AG04449 (cell line): ENCODE measurements at places on chromosomes 2 and 18.

GRCh38 chr2:240247868-240248720 lies 107.6 kb upstream of the OTOS start:
- DNase-seq: no peak

GRCh38 chr2:38668092-38668491 lies 2.2 kb downstream of the GALM start:
- DNase-seq: no peak

GRCh38 chr2:16617282-16618266 lies 48.1 kb downstream of the CYRIA start:
- DNase-seq: no peak

DNA sequence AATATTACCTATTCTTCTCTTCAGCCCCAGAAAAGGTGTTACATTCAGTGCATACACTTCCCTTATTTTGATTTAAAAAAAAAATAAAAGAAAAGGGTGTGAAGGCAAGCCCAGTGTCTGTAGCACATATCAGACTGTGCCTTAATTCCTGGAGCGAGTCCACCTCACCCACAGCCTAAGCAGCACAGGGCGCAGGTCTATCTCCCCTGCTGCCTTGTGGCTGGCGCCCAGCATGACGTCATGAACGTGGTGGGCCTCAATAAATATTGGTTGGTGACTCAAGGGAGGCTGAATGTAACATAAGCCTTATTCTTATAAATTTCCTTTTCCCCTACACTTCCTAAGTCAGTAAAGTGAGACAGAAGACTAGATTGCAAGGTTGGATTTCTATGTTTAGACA lies 26.4 kb downstream of the ST3GAL5 start:
- DNase-seq: no peak

GRCh38 chr2:233051241-233052149 lies 8.6 kb upstream of the INPP5D start:
- no peak for DNase-seq

DNA sequence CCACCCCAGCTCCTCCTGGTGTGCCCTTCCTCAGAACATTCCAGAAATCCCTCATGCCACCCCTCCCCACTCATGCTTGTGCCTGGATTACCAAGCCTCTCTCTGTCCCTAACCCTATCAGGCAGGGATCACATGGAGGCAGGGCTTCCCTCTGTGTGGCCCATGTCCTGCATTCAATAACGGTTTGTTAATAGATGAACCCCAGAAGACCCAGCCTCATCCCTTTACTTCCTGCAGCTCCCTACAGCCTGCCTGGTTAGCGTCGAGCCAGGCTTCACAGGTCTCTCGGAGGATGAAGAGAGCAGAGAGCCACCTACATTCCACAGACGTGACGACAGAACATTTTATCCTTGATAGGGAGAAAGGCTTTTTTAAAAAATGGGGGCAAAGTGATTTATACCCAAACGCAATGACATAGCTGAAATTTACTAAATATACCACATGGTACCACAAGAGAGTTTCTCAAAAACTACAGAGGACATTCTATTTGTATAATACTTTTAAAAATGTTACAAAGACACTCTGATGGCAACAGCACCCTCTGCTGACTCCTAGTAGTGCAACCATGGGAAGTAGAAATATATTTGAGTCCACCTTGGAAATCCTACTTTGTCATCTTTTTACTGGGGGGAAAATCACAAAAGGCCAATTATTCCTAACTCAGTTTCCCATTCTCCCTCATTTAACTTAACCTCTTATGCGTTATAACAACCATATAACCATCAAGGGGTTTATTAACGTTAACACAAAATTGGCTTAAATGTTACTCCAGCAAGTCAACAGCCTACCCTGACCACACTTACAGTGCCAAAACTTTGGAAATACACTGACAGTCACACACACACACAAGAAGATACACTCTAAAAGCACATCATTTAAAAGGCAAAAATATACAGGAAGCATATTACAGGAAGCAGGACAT lies 30.7 kb downstream of the FBXO15 start:
- DNase-seq: no peak

- DNase-seq: no peak
Measured at GRCh38 chr2:26463244-26464192, 14.4 kb downstream of the OTOF start.

- DNase-seq: no peak
Measured at GRCh38 chr2:155643056-155643775, 689.3 kb downstream of the NR4A2 start.

GRCh38 chr2:44918095-44918775 lies 23.3 kb upstream of the SIX3 start:
- DNase-seq: no peak

GRCh38 chr2:136210455-136210805 lies 92.5 kb upstream of the CXCR4 start:
- DNase-seq: no peak

DNA sequence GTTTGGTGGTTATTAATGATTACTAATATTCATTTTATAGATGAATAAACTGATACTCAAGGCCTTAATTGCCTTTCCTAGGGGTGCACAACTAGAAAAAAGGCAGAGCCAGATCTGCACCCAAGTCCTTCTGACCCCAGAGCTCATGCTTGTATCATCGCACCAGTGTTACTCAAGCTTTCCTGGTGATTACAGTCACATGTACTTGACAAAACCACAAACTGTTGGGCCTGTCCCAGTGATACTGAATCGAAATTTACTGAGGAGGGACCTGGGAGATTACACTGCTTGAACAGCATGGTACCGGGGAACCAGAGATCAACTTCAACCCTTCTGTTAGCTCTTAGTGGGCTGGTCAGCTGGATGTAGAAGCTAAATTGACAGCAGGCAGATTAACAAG lies 33.7 kb downstream of the FASTKD2 start:
- DNase-seq: no peak

DNA sequence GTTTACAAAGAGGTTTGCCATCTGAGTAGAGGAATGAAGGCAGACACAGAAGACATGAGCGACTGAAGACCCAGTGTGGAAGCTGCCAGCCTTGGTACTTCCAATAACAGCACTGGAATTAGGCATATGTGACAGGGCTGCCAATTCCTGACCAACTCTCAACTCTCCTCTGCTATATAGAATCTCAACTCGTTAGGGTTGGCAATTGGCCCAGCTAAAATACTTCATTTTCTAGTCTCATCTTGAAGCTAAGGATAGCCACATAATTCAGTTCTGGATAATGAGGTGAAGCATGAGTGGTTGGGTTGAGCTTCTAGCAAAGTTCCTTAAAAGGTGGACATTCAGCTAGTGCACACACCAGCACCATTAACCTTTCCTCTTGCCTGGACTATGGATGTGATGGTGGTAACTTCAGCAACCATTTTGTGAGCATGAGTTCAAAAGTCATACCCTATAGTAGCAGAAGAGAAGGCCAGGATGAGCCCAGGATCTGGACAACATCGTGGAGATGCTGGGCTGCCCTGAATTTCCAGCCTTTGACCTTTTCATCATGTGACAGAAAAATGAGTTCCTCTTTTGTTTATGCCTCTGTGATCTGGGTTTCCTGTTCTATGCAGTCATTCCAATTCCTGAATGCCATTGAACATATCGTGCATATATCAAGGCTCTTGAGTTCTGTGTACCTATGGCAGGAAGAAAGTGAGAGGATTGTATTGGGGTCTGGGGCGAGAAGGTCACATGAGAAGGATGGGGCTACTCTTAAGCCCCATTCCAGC lies 68.1 kb upstream of the HAAO start:
- DNase-seq: no peak
